ENCODE measurements at places on chromosomes 4 and X.

DNA sequence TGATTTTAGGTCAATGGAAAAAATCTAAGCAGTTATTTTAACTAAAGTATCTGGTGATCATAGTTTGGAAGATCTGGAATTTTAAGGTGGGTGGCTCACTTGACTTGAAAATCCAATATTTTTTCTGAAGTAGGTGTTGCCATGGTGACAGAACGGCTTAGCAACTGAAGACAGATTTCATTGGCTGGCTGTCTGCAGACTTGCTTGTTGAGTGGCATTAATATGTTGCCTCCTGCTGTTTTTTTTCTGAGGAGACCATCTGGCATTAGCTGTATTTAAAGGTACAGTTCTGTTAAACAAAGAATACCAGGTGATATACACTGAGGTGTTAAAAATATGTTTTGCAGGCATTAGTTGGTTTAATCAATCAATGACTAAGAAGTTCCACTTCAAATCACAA lies 19.8 kb downstream of the CPE start:
- no peak for DNase-seq

DNA sequence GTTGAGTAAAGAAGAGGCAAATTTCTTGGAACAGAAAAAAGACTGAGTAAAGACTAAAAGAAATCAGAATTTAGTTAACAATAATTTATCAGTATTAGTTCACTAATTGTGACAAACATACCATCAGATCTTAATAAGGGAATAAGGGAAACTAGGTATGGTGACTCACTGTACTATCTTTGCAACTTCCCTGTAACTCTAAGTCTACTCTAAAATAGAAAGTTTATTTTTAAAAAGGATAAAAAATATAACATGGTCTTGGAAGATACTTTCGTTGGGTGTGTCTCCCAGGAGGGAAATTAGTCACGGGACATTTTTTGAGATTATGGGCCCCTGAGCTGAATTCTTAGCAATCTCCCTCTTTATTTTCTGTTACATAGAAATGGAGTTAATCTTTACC lies 97.3 kb downstream of the EMCN start:
- DNase-seq = no peak

- DNase-seq = no peak
Measured at GRCh38 chr4:105068516-105068915, 78.2 kb upstream of the TET2 start.

GRCh38 chr4:54318904-54319303 lies 89.8 kb downstream of the PDGFRA start:
- DNase-seq = peak; percentile 44

GRCh38 chrX:38973322-38973721 lies 172.1 kb downstream of the MID1IP1 start:
- no peak for DNase-seq

DNA sequence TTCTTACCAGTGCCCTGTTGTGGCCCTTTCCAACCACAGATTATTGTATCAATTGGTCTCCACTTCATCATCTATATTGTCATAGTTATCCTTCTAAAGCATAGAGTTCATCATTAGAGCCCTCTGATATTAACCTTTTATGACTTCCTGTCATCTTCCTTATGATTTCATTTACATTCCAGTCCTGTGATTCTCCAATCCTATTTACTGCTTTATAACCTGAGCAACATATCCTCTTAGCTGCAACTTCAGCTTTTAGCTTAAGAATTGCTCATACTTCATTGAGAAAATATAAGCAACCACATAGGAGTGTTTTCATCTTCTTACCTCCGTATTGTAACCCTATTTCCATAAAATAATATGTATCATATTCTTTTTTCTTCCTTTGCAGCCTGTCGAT lies 252.6 kb upstream of the CENPE start:
- DNase-seq = no peak

DNA sequence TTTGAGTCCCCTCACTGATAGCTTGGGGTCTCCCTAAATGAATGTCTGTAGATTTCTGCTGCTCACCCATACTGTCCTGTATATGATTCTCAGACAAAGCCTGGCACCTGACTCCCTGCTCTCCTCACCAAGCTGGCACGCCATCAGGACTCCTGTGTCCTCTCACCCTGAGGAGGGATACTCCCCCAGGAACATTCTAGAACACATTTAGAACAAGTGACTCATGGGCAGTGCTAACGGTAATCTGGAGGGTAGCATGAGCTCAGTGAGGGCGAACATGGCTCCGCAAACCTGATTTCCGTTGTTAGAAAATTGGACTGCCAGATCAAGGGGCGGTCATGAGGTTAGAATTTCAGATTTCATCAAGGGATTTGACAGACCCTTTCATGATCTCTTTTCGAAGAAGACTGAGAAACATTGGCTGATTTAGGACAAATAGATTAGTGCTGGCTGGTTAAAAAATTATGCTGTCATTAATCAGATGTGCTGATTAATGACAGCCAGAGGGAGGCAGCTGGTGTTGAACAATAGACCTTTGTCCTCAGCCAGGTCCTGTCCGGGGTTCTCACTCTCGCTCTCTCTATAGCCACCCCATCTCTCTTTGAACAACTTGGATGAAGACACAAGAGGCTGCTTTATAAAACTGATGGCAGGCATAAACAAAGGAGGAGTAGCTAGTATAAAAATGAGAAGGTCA lies 244.3 kb downstream of the PTTG2 start:
- DNase-seq = no peak

DNA sequence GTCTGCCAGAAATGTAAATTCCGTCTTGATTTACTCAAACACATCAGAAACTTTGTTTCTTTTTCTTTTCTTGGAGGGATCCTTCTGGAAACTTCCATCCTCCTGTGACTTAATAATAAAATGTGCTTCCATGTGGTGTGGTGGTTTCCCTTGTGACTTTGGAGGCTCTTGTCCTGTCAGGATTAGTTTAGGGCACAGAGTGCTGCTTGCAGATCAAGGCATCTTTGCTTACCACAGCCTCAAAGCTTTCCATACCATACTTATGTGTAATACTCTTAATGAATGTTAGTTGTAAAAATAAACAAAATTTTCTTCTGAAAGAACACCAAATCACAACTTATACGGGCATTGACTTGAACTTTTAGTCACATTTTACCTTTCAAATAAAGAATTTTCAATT lies 27.4 kb downstream of the GBA3 start:
- no peak for DNase-seq

DNA sequence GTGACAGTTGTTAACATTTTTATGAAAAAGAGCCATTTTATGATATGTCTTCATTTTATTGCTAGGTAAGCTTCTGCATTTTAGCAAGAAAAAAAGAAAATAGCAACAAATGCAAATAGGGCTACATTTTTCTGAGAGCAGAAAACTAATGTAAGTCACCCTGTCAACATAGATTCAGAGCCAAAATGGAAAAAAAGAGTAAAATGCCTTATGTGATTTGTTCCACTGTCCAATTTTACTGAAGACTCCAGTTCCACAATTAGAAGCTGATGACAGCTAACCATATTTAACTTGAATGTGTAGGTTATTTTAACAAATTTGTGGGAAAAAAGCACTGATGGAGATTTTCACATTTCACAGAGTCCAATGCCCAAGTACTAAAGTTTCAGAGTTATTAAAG lies 772.3 kb downstream of the FAT4 start:
- DNase-seq = no peak

DNA sequence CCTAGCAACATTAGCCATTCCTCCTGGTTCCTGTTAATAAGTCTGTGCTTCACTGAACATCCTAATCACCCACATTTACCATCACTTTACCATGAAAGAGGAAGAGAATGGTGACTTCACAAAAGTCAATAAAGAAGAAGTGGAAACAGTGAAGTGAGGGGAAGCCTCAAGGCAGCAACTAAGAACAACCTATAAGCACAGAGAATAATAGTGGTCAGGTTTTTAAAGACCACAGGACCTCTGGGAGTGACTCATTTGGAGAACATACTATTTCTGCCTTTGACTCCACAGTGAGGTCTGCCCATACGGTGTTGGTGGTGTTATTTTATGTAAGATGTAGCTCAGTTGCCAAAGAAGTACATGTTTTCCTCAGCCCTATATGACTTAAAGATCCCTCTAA lies 86.0 kb upstream of the TET2 start:
- DNase-seq = peak; percentile 92

GRCh38 chr4:19623866-19624265 lies 627.8 kb upstream of the SLIT2 start:
- no peak for DNase-seq

DNA sequence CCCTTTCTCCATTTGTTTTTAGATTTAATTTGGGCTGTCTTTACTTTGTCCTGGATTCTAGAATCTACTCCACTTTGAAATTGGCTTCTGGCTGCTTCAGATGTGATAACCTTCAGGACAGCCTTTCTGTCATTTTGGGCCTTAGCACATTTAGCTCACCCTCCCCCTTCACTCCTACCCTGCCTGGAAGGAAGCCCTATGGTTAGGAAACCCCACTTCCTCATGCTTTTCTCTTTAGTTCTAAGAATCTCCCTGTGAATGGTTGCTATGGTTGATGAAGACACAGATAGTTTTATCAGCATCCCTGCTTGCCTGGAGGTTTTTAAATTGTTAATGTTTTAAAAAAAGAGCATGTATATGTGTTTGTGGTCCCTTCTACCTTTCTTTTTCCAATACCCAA lies 100.7 kb upstream of the PTPN13 start:
- peak; percentile 2 for DNase-seq

GRCh38 chrX:155259752-155260151 lies 4.5 kb downstream of the RAB39B start:
- no peak for DNase-seq

DNA sequence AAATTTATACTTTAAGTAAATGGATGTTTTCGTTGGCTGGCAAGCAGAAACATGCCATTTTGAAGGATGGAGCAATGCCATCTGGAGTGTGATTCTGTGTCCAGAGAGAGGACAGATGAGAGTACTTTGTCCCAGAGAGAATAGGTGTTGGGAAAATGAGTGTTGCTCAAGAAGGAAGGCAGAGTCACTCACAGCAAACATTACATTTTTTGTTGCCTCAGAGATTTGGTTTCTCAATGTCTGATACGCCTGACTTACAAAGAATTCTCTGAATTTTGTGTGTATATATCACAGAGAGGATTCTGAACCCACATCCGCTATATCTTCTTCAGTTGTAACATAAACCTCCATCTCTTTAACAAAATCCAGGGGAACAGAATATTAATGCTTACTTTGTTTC lies 102.8 kb upstream of the PCDH18 start:
- no peak for DNase-seq

GRCh38 chr4:188287169-188287894 lies 148.1 kb downstream of the TRIML1 start:
- no peak for DNase-seq

DNA sequence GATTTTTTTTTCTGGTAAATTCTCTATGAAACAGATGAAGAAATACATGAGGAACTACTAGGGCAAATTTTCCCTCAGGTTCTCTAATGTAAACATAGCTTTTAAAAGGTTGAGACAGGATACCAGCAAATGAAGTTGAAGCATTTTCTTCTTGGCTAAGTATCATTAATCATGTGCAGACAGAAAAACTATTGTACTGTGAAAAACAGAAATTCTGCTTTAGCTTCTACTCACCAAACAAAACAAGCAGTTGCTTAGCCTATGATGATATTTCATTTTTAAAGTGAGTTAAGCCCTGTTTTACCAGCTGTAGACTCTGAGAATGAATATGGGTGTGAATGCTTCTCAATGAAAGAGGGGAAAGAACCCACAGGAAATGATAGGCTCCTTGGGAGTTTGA lies 358.9 kb downstream of the TRAM1L1 start:
- DNase-seq = no peak

DNA sequence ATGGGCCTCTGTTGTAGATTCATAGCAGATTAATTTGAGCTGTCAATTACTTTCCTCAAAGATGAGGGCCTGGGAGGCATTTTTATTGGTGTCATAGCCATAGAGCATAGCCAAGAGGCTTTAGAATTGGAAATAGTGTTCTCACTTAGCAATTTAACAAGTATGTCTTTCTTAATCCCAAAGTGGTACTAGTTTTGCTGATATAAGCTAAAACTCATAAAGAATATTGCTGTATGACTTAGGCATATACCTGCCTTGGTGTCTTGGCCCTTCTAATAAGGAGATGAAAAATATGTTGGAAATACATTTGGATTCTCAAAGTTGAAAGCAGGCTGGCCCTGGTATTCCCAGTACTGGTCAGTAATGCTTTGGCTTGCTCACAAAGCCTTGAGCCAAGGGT lies 221.5 kb upstream of the CXCL13 start:
- DNase-seq = no peak

GRCh38 chr4:134622199-134622598 lies 420.6 kb upstream of the PABPC4L start:
- DNase-seq = no peak

GRCh38 chr4:185396724-185397385 lies at the start of gene ANKRD37:
Gene ANKRD37, plus strand, starts transcription at chr4:185396841. Its CDS starts 83 bp downstream, at chr4:185396924.
- DNase-seq = no peak

- DNase-seq = no peak
Measured at GRCh38 chrX:63258144-63258543, 93.0 kb downstream of the SPIN4 start.

DNA sequence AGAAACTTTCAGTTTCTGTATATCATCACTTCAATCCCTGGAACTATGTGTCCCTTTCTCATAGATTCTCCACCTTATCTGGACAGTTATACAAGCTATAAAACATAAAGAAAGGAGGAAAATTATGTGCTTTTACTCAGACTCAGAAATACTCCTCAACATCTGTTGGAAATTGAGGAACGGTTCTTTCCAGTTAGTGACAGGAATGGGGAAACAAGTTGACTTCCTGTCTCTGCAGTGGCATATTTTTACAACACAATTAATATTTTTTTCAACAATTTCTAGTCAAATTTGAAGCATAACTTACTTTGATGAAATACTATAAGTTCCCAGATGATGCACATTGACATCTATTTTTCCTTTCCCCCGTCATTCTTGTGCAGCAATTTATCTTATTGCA lies 27.9 kb downstream of the ABHD18 start:
- DNase-seq = no peak

- peak; percentile 38 for DNase-seq
Measured at GRCh38 chr4:128782076-128782715, 27.3 kb upstream of the JADE1 start.

DNA sequence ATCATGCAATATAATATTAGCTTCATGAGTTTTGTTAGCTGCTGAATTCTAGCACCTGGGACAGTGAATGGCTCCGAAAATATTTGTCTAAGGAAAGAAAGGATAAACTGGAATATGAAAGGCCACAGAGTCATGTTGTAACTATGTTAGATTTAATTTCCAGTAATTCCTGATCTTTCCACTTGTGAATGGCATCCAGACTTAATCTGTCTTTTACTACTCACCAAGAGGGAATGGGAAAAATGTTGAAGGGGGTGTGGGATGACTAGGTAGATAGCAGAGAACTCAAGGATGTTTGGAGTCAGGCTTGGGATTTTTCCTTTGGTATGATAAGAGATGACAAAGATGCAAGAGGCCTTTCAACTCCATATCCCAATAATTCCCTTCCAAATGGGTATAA lies 9.4 kb downstream of the ADH6 start:
- DNase-seq = no peak

DNA sequence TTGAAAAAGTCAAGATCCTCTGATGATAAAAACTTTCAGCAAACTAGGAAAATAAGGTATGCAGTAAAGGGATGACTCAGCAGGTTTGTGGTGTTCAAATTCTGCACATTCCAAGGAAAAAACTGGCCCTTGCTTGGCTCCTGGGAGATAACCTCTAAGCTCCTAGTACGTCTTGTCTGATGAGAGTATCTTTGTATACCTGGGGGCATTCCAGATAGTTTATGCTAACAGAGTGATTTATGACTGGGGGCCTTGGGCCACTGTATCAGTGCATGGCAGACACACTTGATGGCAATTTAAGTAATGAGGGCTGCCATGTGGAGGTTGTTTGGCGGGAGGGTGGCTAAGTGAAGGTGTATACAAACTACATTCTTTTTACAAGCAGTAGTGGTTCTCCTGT lies 56.9 kb downstream of the NSG1 start:
- DNase-seq = no peak

- no peak for DNase-seq
Measured at GRCh38 chr4:153427363-153428071, 38.6 kb upstream of the TMEM131L start.
